H7 (cell line): ENCODE measurements at places on chromosomes 6 and 20. TPM values are rescaled to one million over a fixed set of nuclear protein-coding genes. Genes with fewer than 3 reads are reported as not detected.

DNA sequence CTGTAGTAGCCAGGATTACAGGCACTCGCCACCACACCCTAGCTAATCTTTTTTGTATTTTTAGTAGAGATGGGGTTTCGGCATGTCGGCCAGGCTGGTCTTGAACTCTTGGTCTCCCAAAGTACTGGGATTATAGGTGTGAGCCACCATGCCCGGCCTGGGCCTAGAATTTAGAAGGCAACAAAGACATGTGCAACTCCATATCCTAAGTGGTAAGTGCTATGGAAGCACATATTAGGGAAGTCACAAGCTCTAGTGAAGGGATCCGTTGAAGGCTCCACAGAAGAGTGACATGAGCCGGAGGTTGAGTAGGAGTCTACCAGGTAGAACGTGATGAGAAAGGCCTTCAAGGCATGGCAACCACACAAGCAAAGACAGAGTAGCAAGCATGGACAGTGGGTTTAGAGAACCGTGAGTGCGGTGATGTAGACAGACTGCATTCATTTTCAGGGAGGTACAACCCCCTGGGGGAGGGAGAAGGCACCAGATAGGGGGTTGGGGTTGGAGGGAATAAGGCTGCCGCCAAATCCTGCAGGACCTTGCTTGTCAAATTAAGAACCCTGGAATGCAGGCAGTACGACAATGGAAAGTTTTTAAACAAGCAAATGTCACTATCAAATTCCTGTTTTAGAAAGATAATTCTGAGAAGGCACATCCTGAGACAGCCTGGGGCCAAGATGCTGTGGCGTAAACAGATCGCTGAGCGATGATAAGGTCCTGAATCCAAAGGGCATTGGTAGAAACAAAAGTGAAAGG is 50.2 kb downstream of the ARHGAP18 start:
- DNase-seq, result no peak

- no peak for DNase-seq
Observed at GRCh38 chr6:56725254-56725653, 82.6 kb upstream of the DST start.

Gene RFX6
- not detected in 2 replicates for total RNA-seq

- DNase-seq, result no peak
Observed at GRCh38 chr6:152532556-152533422, 104.4 kb downstream of the SYNE1 start.

DNA sequence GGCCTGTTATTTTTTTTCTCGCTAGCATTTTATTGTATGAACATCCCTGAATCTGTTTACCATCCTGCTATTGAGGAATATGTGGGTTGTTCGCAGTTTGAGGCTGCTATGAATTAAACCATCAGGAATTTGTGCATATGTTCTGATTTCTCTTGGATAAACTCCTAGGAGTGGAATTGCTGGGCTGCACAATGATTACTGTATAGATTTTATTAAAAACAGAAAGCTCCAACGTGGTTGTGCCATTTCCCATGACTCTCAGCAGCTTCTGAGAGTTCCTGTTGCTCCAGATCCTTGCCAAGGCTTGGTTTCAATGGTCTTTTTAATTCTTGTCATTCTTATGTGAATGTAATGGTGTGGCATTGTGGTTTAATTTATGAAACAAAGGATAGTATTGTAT is 75.1 kb downstream of the EDN3 start:
- no peak for DNase-seq

Gene ENPP5
- total RNA-seq, result 6.5 and 9.0 TPM in 2 replicates

GRCh38 chr6:22025468-22026163 is 271.2 kb downstream of the PRL start:
- DNase-seq, result peak; percentile 59

GRCh38 chr20:64115171-64115911 is 8.0 kb upstream of the NPBWR2 start:
- no peak for DNase-seq

DNA sequence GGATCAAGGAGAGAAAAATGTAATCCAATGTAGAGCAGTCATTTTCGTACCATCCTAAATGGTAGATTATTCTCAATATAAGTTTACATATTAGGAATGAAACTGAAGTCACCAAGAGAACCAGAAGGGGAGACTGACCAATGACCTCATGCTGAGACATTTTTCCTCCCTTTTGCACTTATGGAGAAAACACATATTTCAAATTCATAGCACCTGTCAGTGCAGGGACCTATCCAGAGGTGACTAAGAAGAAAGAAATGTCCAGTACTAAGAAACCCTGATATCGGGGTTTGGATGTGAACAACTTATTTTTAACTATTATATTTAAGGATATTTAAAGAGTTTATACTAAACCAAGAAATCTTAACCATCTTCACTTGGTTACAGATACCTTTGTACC is 16.6 kb upstream of the LYRM2 start:
- no peak for DNase-seq

- DNase-seq, result peak; percentile 68
Observed at GRCh38 chr6:44100088-44100550, 27.1 kb downstream of the MRPL14 start.

GRCh38 chr20:37527638-37528445 is at the start of gene BLCAP:
Gene BLCAP, minus strand, starts transcription at chr20:37527876. Its CDS starts 8,702 bp downstream, at chr20:37519174.
- peak; percentile 97 for DNase-seq

DNA sequence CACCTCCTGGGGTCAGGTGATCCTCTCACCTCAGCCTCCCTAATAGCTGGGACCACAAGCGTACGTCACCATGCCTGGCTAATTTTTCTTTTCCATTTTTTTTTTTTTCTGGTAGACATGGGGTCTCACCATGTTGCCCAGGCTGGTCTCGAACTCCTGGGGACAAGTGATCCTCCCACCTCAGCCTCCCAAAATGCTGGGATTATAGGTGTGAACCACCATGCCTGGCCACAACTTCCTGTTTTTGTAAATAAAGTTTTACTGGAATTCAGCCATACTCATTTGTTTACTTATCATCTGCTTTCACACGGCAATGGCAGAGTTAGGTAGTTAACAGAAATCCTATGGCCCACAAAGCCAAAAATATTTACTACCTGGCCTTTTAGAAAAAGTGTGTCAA is 7.8 kb upstream of the RUNX2 start:
- DNase-seq, result no peak

DNA sequence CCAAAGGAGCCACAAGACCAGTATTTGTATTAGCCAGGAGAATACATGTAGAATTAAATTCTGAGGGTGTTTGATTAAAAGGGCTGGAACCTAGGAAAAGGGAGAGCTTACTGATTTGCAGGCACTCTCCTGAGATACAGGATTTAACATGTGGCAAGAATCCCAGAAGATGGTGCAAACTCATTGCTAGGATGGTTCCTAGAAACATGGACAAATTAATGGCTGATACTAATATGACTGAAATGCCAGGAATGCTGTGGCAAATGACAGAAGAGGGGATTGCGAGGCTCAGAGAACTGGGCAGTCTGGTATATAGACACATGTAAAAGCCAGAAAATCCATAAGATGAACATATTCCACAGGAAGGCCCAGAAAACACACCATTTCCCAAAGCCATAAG is 118.1 kb downstream of the RWDD2A start:
- no peak for DNase-seq

GRCh38 chr6:30130887-30131862 is 4.8 kb upstream of the TRIM40 start:
- peak; percentile 85 for DNase-seq

GRCh38 chr20:39849664-39850063 is 839.4 kb downstream of the MAFB start:
- DNase-seq, result no peak

GRCh38 chr20:24682496-24682985 is 213.1 kb downstream of the SYNDIG1 start:
- DNase-seq, result no peak

GRCh38 chr20:54477191-54477955 is 2.0 kb downstream of the DOK5 start:
- no peak for DNase-seq

DNA sequence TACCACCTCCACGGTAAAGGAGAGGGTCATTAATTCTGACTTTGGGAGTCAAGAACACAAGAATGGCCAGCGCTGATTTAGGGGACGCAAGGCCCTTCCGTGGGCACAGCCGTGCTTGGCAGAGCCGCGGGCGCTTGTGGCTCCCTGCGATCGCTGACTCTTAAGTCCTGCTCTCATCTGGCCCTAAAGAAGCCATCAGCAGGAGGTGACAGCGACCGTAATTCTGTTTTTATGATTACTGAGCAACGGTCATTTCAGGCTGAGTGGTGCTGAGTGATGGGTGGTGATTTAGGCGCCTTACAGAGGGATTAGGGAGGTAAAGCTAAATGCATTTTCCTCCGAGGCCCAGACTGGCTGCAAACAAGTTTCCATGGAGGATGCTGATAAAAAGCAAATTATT is 364.6 kb upstream of the SULF2 start:
- no peak for DNase-seq

- no peak for DNase-seq
Observed at GRCh38 chr20:57951549-57951948, 241.7 kb upstream of the PMEPA1 start.

Gene HTR1E
- 0.52 TPM in 1 of 2 replicates, not detected in the other for total RNA-seq

DNA sequence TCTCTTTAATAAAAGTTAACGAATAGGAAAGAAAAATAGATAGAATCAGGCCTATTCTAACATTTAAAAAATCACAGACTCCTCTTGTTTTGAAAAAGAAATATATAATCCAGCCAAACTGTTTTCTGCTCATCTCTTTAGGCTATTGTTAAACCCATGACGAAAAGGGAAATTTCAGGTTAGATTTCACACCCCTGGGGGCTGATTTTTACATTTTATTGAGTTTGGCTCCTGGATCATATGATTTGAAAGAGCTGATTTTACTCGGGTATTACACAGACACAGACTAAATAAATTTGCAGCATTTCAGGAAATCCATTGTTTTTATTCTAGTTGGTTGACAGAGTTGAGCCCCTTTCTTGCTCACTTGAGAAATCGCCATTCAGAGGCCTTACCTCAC is 135.8 kb upstream of the HMGCLL1 start:
- no peak for DNase-seq

DNA sequence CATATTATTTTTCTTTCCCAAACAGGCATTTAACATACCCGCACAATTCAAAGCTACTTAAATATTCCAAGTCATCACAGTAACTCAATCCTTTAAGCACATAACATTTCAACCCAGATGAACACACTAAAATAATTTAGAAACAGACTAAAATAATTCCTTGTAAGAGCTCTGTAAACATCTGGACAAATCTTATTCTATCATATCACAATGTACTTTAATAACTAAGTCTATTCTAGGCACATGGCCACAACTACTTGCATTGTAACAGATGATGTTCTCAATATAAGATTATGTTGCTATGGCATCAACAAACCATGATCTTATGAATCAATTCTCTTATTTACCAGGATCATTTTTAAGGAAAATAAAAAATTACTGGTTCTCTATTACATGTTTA is 123.2 kb upstream of the THEMIS start:
- no peak for DNase-seq

GRCh38 chr20:11569163-11569562 is 348.5 kb upstream of the BTBD3 start:
- peak; percentile 51 for DNase-seq

DNA sequence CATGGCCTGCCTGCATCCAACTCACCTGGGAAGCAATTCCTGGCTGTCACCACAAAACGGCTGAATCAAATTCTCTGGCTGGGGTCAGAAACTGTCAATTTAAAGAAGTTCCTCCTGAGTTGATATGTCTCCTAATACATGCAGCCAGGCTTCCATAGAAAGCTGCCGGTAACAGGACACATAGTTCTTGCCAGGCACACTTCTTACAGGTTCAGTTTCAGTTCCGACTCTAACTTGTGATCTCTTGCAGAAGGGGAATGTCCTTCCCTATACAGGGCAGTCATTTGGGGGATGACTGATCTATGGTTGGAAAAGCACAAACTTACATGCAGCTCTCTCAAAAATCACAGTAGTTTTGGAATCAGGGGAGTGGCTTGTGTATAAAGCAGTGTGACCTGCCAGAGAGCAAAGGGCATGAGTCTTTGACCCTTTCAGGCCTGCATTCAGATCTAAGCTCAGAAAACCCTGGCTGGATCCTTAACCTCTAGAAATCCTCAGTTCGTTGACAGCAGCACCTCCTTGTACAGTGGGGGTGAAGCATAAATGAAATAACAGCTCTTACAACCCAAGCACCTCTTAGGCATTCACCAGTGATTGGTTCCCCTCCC is 195.6 kb downstream of the SCP2D1 start:
- no peak for DNase-seq

DNA sequence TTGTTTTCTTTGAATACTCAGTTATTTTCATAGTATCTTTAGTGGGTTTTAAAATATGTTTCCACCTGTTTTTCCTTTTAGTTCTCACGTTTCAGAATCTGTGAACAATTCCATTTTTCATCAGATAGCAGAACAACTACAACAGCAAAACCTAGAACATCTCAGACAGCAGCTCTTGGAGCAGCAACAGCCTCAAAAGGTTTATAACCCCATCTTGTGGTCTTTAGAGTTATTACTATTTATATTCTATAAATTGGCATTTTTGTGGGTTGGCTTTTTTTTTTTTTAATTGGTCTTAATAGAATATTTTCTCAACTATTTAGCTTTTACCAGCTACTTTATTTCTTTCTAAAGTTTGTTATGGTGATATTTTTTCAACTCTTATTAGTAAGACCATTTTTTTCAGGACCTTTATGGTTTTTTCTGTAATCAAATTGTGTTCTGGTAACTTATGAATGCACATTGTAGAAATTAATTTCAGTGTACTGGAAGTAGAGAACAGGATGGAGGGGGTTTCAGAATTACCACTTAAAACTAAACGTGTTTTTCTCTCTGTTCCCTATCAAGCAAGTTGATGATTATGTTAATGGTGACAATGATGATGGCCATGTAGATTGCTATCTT is 72.2 kb downstream of the SCAF8 start:
- DNase-seq, result peak; percentile 10

DNA sequence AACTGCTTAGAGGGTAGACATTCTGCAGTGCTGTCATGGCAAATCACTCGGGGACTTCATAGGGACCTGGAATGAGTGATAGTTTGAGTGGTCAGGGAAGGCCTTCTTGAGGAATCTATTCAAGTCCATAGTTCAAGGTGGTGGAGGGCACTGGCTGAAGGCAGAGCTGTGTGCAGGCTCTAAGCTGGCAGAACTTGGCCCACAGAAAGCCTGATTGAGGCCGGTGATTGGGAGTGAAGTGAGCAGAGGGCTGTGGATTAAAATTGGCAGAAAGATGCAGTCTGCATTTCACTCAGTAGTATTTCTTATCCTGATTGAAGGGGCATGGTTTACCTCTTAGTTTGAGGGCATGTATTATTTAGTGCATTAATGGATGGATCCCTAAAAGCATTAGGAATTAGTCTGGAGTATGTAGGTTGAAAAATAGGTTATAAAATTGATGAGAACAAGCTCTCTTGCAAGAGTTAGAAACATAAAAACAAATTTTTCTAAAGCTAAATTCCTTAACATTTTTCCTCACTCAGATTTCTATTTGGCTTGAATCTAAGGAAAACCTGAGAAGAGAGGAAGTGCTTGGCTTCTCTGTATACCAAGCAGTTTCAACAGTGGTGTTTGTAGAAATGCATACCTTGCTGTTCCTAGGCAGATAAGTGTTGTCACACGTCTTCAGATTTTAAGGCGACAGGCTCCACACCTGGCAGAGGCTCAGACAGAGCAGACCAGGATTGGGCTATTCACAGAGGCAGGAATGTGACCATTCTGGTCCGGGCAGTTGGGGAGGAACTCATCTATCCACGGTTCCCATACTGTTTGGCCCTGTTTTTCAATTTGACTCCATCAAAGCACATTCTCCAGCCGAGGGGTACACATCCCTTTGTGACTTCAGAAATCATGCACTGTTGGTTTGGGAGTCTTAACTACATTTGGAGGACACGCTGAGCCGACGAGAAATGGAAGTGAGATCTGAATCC is 45.2 kb downstream of the UTRN start:
- peak; percentile 40 for DNase-seq

GRCh38 chr20:50272030-50272723 is 81.5 kb downstream of the CEBPB start:
- DNase-seq, result no peak

Gene TBX18
- total RNA-seq, result under 0.01 TPM in 1 of 2 replicates, not detected in the other

GRCh38 chr6:70834520-70834919 is 122.3 kb downstream of the B3GAT2 start:
- no peak for DNase-seq
